ENCODE measurements at places on chromosomes 7 and 10. TPM values are rescaled to one million over a fixed set of nuclear protein-coding genes. Genes with fewer than 3 reads are reported as not detected.

The SLC18A2 gene
- total RNA-seq, result 1.1 TPM

The PGAM1 gene
- 116 TPM for total RNA-seq

The C10orf143 gene
- 12.5 TPM for total RNA-seq

The SFXN4 gene
- total RNA-seq, result 23.1 TPM

- peak overlapping the region; percentile 87 for H3K27ac ChIP-seq
- peak; percentile 10 for DNase-seq
- H3K4me1 ChIP-seq, result peaks cover 15% of the 10 kb centered on the region
- peaks cover 35% of the 10 kb centered on the region for H3K36me3 ChIP-seq
Measured at GRCh38 chr7:101216001-101216859, 1.2 kb downstream of the PLOD3 start.

- H3K36me3 ChIP-seq, result no peaks in the 10 kb centered on the region
- H3K27ac ChIP-seq, result no peak overlapping the region
- H3K4me3 ChIP-seq, result no peak overlapping the region
- no peaks in the 10 kb centered on the region for H3K27me3 ChIP-seq
- no peak for DNase-seq
Measured at GRCh38 chr10:93947055-93947454, 46.7 kb upstream of the PLCE1 start.

- no peak overlapping the region for H3K4me3 ChIP-seq
- H3K36me3 ChIP-seq, result no peaks in the 10 kb centered on the region
- H3K27ac ChIP-seq, result no peak overlapping the region
- H3K27me3 ChIP-seq, result no peaks in the 10 kb centered on the region
- DNase-seq, result no peak
- H3K4me1 ChIP-seq, result no peaks in the 10 kb centered on the region
Measured at GRCh38 chr10:24552346-24553016, 171.2 kb downstream of the ARHGAP21 start.

- no peaks in the 10 kb centered on the region for H3K4me1 ChIP-seq
- no peak overlapping the region for H3K4me3 ChIP-seq
- no peak for DNase-seq
- no peak overlapping the region for H3K27ac ChIP-seq
- no peaks in the 10 kb centered on the region for H3K27me3 ChIP-seq
- H3K36me3 ChIP-seq, result no peaks in the 10 kb centered on the region
Measured at GRCh38 chr7:30927559-30927958, 15.9 kb downstream of the AQP1 start.

DNA sequence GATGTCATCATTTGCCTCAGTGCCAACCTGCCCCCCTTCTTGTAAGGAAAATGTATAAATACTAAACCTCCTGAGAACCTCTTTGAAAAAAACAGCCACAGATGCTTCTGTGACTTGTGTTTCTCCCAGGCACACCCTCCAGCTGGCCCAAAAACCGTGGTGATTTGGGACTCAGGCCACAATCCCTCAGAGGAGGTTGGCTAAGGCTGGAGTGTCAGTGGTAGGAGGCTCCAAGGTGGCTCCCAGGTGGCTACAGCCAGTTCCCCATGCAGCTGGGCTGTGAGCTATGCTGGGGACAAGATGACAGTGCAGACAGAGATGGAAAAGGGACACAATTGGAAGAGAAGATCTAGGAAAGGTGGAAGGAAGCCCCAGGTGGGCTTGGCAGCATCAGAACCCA lies 104.7 kb downstream of the CPXM2 start:
- no peaks in the 10 kb centered on the region for H3K27me3 ChIP-seq
- no peaks in the 10 kb centered on the region for H3K4me1 ChIP-seq
- H3K27ac ChIP-seq, result no peak overlapping the region
- H3K4me3 ChIP-seq, result no peak overlapping the region

DNA sequence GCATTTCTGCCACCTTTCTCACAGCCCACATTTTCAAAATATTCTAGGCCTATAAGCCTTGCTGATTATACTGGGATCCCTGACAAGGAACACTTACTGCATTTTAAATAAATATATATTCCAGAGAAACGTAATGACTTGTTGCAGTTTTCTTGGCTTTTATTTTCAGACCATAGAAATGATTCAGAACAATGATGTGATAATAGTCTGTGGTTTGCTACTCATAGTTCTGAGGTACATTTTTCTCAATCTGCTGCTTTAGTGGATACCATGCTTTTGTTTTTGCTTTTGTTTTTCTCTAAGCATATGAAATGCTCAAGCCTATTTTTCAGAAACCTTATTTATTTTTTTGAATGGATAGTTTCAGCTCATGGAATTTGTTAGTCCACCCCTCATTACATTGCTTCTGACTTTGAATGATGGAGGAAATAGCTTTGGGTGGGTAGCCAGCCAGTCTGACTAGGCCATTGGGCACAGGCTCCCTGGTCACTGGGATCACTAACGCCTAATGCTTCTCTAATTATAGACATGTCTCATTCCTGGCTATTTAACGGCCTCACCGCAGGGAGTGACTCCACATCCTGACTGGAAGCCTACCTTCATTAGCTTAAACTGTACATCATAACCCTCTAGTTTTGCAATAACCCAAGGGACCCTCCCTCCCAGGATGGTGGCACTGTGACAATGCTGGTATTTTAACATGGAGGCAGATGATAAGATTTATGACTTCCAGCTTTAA lies 66.1 kb downstream of the MBL2 start:
- H3K4me1 ChIP-seq, result no peaks in the 10 kb centered on the region
- DNase-seq, result no peak
- no peak overlapping the region for H3K27ac ChIP-seq
- no peaks in the 10 kb centered on the region for H3K36me3 ChIP-seq
- no peak overlapping the region for H3K4me3 ChIP-seq

GRCh38 chr10:77905781-77906180 lies 20.8 kb downstream of the DLG5 start:
- H3K4me3 ChIP-seq, result no peak overlapping the region
- no peak for DNase-seq
- no peaks in the 10 kb centered on the region for H3K36me3 ChIP-seq
- no peak overlapping the region for H3K27ac ChIP-seq
- no peaks in the 10 kb centered on the region for H3K4me1 ChIP-seq
- H3K27me3 ChIP-seq, result no peaks in the 10 kb centered on the region

DNA sequence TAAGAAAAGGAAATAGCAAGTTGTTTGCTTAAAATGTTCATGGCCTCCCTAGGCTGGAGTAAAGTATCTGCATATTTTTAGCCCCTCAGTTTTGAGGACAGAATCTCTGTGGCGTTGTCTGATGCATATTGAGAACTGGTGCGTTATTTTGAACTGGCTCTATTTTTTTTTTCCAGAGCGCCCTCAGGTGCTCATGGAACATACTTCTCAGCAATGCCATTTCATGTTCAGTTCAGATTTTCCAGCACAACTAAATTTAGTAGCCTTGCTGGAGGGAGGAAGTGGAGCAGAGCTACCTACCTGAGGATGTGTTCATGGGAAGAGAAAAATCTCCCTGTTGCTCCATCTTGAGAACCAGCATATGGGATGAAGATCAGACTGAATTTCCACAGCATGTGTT lies 870.5 kb downstream of the LRMDA start:
- DNase-seq, result no peak
- H3K4me3 ChIP-seq, result no peak overlapping the region
- no peaks in the 10 kb centered on the region for H3K27me3 ChIP-seq
- no peak overlapping the region for H3K27ac ChIP-seq
- H3K36me3 ChIP-seq, result no peaks in the 10 kb centered on the region

GRCh38 chr10:106252541-106252940 lies 912.0 kb downstream of the SORCS1 start:
- no peaks in the 10 kb centered on the region for H3K36me3 ChIP-seq
- no peak for DNase-seq
- H3K4me3 ChIP-seq, result no peak overlapping the region
- no peaks in the 10 kb centered on the region for H3K4me1 ChIP-seq

DNA sequence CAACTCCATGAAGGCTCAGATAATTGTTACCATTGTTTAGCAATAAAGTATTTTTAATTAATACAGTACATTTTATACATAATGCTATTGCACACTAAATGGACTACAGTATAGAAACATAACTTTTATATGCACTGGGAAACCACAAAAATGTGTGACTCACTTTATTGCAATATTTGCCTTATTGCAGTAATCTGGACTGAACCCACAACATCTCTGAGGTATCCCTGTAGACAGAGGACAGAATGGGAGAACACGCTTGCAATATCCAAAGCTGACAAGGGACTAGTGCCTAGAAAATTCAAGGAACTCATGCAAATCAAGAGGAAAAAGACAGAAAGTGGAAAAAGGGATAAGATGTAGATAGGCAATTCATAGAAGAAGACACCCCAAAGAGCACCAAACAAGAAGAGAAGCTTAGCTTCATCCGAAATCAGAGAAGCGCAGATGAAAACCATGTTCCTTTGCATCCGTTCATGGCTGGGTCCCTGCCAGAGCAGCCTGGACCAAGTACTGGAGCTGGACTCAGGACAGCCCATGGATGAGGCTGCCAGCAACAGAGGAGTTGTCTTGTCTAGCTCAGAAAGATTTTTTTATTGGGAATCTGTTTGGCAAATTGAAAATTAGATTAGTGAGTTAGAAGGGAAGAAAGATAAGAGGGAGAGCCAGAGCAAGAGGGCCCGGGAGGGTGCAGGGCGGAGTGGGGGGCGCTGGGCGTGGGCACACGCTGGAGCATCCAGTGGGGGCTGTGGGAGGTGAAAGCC lies 16.0 kb upstream of the GALNTL5 start:
- H3K4me3 ChIP-seq, result no peak overlapping the region
- no peaks in the 10 kb centered on the region for H3K36me3 ChIP-seq
- H3K27ac ChIP-seq, result no peak overlapping the region

DNA sequence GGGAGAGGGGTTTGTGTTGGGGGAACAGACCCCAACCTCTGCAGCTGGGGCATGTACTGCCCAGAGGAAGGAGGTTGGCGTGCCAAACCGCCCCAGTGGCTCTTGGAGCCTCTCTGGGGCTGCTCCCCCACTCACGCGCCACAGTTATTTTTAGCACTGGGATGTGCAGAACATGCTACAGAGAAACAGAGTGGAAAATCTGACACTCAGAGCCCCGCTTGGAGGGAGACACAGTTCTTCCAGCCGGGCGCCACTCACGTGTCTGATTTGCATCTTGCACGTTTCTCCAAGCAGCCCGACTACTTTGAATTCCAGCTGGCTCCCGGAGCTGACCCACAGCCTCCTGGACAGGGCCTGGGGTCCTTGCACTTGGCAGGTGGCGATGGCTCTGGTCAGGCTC lies 182.0 kb downstream of the RPS24 start:
- no peaks in the 10 kb centered on the region for H3K4me1 ChIP-seq
- H3K27ac ChIP-seq, result no peak overlapping the region
- H3K36me3 ChIP-seq, result no peaks in the 10 kb centered on the region
- H3K27me3 ChIP-seq, result no peaks in the 10 kb centered on the region

GRCh38 chr7:111401516-111401915 lies 160.8 kb downstream of the IMMP2L start:
- no peaks in the 10 kb centered on the region for H3K4me1 ChIP-seq
- H3K27me3 ChIP-seq, result no peaks in the 10 kb centered on the region
- no peaks in the 10 kb centered on the region for H3K36me3 ChIP-seq
- no peak overlapping the region for H3K4me3 ChIP-seq

DNA sequence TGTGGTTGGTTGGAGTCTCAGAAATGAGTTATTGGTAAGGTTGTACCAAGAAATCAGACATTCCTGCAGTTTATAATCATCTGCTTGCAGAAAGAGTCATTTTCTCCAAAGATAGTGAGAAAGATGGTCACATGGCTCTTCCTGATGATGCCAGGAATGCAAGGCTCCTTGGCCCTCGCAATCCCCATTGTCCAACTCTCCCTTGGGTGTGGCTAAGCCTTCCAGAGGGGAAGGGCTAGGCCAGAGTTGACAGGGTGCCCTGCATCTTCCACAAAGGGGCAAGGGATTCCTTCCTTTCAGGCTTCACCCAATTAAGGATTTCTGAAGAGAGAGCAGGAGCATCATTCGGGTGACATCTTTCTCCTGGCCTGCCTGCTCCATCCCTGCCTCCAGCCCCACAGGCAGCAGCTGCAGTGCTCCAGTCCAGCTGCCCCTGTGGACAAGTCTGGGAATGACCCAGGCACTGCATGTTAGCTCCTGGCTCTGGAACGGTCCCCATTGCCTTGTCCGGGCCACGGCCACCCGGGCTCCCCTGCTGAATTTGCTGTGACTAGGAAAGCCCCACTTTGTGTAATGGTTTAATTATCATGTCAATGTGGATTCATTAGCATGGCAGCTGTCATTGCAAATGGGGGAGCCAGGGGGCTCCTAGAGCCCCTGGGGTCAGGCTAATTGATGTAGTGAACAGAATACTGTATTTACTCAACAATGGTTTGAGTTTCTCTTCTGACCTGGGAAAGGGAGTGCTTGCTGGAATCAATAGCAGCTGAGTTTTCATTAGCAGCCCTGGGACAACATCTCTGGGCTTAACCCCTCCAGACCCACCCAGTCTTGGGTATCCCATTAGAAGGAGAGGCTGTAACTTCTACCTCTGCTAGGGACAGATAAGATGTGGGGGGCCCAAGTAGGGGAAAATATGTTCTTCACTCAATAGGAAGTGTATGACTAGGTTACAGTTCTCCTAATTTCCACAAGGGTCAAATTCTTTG lies 112.6 kb upstream of the TBX20 start:
- H3K36me3 ChIP-seq, result no peaks in the 10 kb centered on the region
- H3K27ac ChIP-seq, result no peak overlapping the region
- DNase-seq, result no peak
